ENCODE measurements at places on chromosomes 6 and 20.

DNA sequence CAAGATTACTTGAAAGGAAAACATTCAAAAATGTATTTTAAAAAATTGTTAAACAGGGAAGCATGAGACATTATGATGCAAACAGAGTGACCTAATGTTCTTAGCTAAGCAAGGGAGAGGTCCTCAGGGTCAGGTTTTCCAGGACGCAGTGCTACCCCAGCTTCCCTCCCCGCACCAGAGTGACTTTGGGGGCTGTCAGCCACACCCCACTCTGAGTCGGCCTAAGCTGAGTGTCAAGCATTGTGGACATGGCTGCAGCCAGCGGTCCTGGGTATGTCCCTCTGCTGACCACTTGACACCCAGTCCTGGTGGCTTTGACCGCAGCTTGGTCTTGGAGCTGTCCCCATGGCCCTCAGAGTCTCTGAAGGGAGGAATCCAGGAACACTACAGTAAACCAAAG lies 54.9 kb upstream of the CD93 start:
- DNase-seq = no peak

GRCh38 chr20:39489986-39490560 lies 527.9 kb downstream of the DHX35 start:
- DNase-seq = no peak

GRCh38 chr6:160161647-160161986 lies 40.0 kb downstream of the SLC22A1 start:
- no peak for DNase-seq

GRCh38 chr20:55456316-55456940 lies 548.9 kb downstream of the CBLN4 start:
- no peak for DNase-seq

DNA sequence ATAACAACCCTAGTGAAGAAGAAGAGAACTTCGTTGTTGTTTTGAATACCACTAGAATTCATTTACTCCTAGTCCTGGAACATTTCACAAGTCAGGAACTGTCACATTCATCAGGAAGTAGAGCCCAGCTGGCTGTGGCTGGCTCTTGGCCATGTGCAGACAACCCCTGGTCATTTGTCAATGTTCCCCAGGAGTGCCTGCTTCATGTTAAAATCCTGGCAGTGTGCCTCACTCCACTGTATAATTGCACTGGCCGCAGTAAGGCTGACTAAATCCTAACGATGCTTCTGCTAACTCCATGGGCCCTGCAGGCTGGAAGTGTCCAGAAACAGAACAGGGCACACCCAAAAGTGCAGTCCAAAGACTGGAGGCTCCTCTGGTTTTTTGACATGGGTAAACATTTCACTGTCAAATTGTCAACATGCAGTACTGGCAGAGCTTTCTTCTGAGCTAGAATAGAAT lies 41.5 kb upstream of the ADGRF1 start:
- peak; percentile 80 for DNase-seq

DNA sequence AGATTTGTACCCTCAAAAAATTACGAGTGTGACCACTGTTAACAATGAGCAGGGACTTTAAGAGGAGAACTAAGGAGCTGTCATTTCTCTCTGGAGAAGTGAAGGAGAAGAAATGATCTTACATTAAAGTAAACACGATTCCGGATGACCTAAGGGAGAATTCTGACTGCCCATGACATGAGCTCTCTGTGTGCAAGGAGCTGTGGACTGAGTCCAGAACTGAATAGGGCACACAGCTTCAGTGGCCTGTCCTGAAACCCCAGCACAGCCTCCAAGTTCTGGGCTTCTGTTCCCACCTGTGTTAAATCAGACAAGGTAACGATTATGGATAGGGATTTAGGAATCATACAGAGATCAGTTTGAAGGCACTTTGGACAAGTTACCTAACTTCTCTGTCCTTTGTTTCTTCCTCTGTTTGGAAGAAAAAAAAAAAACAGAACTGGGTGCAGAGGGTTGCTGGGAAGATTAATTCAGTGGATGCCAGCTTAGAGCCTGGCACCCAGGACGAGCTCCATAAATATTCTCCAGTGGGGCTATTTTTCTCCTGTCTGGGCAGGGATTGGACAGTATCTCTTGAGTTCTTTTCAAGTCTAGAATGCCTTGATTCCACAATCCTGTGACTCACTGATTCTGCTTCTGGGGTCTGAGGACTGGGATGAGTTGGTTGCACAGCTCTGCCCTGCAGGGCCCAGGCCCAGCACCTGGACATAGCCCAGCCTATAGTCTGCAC lies 65.7 kb downstream of the MRPL14 start:
- no peak for DNase-seq

- DNase-seq = no peak
These were observed 12.6 kb downstream of the ADTRP start for GRCh38 chr6:11766043-11766442.

- DNase-seq = no peak
These were observed 176.6 kb downstream of the BCKDHB start for GRCh38 chr6:80282913-80283554.

DNA sequence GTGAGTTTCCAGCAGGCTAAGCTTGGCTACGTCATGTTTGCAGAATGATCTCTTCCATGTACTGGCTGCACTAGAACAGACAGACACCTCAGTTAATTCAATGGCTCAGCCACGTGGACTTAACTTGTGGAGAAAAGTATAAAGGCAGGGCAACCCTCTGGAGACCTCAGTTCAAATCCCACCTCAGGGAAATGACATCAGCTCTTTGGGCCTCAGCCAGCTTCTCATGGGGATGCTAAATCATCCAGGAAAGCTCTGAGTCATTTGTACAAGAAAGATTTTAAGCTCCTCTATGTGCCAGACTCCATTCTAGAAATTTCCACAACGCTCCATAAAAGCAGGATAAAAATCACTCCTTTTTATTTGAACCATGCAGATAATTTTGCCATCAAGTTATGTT lies 128.5 kb upstream of the SALL4 start:
- DNase-seq = no peak

DNA sequence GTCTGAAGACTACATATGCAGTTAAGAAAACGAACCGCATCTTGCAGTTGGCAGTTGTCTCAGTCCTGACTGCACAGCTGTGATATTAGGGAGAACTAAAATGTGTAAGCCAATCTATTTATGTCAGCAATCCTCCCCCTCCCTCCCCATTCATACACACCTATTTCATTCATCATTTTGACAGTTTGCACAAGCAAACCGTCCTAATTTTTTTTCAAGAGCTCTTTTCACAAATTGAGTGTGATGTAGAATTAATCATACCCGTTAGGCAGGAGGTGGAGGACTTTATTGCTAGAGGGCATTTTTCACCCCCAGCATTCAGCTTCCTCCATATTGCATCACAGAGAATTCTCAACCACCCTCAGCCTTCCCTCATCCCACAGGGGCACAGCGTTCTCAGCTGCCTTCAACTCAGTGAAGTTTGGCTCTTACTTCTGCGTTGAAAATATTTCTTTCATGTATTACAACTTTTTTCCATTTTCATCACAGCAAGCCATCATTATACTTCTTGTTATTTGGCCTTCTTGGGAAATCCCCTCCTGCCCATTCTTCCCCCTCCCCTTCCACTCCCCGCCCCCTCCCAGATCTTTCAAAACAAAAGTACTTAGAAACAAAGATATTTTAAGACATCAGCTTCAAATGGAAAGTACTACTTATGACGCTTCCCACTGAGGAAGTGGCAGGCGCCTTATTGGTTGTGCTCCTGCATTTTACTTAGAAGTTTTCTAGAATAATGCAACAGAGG lies 37.5 kb downstream of the NOX3 start:
- peak; percentile 69 for DNase-seq

DNA sequence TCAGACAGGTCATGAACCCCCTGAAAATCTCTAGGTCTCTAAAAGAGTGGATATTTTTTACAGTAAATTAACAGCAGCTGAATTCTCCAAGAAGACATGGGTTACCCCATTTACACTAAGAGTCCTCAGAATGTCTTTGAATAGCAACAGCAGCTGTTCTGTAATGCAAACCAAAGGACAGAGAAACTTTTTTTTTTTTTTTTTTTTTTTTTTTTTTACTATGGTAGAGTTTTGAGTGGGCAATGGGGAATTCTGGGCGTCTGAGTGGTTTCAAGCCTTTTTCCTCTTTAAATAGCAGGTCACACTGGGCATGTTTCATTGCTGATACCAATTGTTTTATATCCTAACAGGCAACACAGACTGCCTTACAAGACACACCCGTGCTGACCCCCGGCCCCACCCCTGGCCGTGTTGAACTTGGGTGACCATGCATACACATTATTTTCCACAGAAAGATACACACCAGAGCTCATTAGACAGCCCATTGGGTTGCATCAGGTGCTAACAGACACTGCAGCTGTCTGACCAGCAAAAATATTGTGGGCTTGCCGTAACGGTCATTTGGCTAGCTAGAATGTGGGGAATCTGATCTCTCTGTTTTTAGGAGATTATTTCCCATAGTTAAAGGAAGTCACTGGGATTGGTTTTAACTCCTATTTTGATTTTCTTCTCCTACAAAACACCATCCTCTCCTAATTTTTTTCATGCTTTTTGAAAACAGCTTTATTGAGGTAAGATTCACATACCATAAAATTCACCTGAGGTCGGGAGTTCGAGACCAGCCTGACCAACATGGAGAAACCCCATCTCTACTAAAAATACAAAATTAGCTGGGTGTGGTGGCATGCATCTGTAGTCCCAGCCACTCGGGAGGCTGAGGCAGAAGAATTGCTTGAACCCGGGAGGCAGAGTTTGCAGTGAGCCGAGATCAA lies 26.7 kb upstream of the IRF4 start:
- DNase-seq = no peak
